ENCODE measurements at places on chromosomes 11 and 22.

DNA sequence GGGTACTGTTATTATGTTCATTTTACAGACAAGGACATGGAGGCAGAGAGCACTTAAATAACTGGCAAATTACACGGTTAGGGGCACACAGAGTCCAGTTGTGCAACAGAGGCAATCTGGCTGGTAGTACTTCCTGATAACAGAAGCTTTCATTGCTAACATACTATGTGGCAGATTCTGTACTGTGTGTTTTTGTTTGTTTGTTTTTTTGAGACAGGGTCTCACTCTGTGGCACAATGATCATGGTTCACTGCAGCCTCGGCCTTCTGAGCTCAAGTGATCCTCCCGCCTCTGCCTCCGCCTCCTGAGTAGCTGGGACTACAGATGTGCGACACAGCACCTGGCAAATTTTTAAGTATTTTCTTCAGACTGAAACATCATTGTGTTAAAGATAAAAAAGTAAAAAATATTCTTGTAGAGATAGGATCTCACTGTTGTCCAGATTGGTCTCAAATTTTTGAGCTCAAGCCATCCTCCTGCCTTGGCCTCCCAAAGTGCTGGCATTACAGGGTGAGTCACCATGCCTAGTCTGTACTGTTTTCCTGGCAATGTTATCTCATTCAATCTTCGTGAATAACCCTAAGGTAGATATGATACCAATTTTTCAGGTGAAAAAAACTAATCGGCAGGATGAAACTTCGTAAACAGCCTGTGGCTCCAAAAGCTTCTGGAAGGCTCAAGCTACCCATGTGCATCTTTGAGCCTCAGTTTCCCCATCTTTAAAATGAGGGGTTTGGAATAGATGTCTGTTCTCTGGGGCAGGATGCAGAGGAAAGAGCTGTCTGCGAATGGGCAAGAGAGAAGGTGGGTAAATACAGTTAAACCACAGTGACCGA lies 921 bp upstream of the NUCB2 start:
- DNase-seq = no peak

GRCh38 chr11:15159085-15159484 lies 44.4 kb downstream of the INSC start:
- no peak for DNase-seq

- peak; percentile 16 for DNase-seq
Observed at GRCh38 chr11:63738720-63739360, 29.7 kb downstream of the ZFTA start.

DNA sequence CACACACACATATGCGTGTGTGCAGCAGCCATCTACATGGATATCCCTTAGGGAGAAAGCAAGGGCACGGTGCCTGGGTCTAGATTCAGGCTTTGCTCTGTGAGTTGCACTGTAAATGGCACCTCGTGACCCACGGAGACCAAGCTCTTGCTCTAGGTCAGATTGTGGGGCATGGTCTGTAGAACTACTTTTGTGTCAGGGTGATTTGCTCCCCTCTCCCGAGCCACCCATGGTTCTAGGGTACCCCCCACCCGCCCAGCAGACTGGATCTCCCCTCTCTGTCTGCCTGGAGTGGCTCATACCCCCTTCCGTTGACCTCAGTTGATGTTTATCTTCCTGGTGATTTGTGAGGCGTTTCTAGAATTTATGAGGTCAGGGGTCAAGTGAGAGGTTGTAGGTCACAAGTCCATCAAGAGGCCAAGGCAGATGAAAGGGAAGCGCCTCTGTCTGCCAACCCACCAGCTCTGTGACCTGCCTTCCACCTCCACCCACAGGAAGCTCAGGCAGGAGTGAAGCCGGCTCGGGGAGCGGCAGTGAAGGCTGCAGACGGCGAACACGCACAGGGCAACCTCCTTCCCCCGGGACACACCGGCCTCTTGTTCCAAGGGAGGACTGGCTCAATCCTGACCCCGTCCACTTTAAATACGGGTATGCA lies 76.2 kb upstream of the TTLL12 start:
- DNase-seq = no peak

GRCh38 chr11:121435132-121435531 lies 17.0 kb upstream of the SORL1 start:
- DNase-seq = no peak

DNA sequence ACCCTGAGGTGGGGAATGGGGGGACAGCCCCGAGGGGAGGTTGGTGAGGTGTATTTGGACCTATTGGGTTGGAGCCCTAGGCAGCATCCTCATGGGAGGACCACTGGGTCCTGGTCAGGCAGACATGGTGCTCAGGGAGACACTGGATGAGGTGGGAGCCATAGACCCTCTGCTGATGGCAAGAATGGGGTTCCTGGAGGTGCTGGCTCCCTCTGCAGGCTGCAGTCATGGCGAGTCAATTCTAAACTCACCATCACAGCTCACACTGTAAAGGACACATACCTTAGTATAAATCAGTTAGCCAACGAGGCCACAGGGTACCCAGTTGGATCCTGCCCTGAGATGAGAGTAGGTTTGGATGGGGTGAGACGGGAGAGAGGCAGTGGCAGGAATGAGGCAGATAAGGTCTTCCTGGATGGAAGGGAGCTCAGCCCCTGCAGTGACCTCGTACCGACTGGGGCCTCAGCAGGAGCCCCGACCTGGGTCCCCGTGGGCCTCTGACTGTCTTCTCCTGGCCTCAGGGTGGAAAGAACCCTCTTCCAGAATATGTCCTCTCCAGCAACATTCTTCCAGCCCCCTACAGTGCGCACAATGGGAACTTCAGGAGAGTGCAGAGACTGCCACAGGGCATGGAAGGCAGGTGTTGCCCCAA lies 1.7 kb upstream of the GAB4 start:
- no peak for DNase-seq

GRCh38 chr11:120839201-120839600 lies 184.7 kb upstream of the TBCEL start:
- no peak for DNase-seq

DNA sequence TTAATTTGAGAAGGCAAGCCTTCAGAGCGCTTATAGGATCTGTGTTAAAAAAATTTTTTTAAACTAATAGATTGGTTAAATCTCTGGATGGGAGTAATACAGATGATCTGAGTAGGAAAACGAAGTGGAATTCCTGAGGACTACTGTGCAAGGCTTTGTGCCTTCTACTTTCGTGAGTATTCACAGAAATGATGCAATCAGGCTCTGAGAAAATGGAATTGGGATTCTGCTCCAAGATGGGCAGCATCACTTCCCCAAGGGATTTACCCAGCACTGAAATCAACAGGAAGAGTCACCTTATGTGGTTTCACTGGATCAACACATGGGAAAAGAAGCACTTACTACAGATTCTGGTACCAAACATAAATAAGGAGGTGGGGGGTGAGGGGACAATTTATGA lies 12.5 kb downstream of the KMT5B start:
- no peak for DNase-seq

GRCh38 chr11:15839061-15839460 lies 517.3 kb downstream of the SOX6 start:
- DNase-seq = no peak

GRCh38 chr11:25247336-25247735 lies 750.5 kb downstream of the LUZP2 start:
- no peak for DNase-seq

DNA sequence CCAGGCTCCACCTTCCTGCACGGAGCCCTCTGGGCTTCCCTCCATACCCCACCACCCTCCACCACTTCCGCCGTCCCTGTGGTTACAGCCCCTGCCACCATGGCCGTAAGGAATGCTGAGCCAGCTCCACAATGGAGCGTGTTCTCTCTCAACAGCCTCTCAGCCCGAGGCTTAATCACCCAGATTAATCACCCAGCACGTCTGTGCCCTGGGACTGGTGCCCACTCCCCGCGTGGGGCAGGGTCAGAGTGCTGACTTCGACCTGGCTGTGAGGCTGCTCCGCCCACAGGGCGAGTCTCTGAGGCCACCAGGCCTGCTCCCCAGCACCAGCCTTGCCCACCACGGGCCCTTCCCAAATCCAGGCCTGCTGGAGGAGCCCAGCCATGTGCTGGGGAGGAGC lies 4.0 kb upstream of the TH start:
- DNase-seq = no peak

DNA sequence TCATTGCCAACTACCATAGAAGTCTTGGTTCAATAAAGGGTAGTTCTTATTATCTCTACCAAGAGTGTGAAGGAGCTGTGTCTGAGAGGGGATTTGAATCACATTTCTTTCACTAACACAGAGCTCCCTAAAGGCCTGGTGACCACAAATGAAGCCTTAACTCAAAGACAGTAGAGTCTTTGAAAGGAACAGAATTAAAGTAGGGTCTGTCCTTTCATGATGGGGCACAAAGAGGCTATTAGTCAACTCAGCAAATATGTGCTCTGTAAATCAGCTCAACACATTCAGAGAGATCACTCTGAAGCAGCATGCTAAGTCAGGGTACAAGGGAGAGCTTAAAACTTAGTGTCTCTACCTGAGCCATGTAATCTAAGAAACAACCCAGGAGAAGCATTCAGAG lies 212.4 kb upstream of the SYN3 start:
- DNase-seq = no peak

DNA sequence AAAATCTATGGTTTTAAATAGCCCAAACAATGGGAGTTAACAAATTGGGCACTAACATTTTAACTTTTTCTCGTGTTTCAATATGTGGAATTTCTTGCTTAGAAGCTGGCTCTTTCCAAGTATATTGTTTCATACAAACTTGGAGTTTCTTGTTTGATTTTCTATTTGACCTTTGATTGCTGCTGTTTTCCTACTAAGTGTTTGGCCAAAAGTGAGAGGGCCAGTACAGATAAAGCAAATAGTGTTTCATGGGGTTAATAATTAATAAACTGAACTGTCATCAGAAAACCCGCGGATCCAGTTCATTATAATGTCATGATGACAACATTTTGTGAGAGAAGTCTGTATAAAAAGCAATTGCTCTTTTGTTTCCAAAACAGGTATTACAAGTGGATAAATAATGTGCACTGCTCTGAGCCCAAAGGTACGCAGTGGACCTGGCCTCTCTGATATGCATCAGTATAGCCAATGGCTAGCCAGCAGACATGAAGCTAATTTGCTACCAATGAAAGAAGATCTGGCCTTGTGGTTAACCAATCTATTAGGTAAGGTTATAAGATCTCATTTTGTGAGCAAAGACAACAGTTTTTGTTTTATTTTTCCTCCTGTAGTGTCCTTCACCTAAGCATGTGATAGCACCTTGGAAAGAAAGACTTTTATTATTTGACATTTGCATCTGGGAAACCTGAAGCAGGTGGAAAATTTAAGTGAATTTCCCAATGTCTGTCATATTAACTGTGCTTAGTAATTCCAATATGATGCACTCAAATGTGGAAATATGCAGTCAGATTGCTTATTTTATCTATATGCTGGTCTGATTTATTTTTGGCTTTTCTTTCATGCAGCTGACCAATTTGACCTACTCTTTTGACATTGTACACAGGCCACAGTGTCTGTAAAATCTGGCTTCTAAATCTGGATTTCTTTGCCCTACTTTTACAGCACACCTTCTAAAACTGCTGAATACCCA lies 8.3 kb downstream of the GAS2 start:
- DNase-seq = no peak

- DNase-seq = no peak
Observed at GRCh38 chr11:19121646-19122045, 4.7 kb downstream of the ZDHHC13 start.

GRCh38 chr11:14638561-14638960 lies 5.0 kb upstream of the PDE3B start:
- no peak for DNase-seq

DNA sequence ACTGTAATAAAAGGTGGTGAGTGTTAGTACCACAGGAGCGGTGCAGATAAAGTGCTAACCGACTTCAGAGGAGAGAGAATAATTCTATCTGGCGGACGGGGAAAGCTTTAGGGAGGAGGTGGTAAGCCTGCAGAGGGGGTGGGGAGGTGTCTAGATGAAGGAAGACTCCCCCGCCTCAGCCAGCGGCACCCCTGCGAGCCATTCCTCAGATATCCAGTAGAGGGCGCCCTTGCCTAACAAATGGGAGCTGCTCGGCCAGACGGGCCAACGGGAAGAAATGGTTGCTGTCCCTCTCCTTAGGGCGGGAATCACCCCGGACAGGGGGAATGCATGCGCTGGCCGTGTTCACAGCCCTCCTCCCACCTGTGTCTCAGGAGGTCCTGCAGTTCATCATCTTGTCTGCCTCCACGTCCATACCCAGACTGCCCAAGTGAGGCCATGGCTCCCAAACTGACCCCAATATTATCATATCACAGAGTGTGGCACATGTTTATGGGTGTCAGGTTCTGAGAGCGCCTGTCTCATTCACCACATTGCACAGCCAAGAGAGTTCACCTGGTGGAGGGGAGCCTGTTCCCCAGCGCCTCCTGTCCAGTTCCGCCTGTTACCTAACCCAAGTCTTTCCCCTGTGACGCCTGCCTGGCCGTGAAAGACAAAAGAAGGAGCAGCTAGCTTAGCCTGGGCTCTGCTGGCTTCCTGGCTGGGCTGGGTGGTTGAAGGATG lies 85.5 kb downstream of the ST3GAL4 start:
- DNase-seq = peak; percentile 51

- DNase-seq = no peak
Observed at GRCh38 chr11:47186700-47187695, 764 bp upstream of the PACSIN3 start.

DNA sequence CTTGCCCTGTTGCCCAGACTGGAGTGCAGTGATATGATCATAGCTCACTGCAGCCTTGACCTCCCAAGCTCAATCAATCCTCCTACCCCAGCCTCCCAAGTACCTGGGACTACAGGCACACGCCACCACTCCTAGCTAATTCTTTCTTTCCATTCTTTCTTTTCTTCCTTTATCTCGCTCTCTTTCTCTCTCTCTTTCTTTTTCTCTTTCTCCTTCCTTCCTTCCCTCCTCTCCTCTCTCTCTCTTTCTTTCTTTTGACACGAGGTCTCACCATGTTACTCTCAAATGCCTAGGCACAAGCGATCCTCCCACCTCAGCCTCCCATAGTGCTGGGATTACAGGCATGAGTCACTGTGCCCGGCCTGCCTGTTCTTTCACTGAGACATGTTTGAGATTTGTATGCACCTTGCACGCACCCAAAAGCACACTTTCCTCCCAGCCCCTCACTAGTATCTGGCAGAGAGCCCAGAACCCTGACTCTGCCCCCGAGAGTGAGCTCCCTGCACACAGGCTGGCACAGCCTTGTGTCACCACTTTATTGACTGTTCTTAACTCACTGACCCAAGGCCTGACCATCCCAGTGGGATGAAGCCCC lies 56.8 kb downstream of the CD6 start:
- DNase-seq = peak; percentile 60

- no peak for DNase-seq
Observed at GRCh38 chr22:30192427-30192826, 54.1 kb downstream of the LIF start.

GRCh38 chr11:12232817-12233601 lies 122.6 kb downstream of the MICAL2 start:
- no peak for DNase-seq

DNA sequence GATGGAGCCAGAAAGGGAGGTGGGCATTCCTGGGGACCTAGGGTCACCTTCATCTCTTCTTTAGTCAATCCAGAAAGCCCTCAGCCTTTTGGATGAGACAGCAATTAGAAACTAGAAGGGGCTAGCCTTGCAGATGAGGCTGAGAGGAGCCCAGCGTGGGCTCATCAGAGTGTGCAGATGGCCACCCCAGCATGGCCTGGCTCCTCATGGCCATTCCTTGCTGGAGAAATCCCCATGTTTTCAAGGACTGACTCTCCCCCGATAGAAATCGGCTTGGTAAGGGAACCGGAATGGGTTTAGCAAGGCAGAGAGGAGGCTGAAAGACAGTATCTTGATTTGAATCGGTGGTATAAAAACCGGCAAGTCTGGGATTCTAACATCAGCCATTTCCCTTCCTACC lies 274.6 kb downstream of the BUD13 start:
- no peak for DNase-seq

GRCh38 chr11:103619938-103620337 lies 416.5 kb upstream of the DDI1 start:
- DNase-seq = no peak

GRCh38 chr11:531919-532526 lies 3.4 kb downstream of the HRAS start:
- no peak for DNase-seq
